Fibroblast of lung (primary cell): ENCODE measurements at places on chromosomes 4 and X. TPM values are rescaled to one million over a fixed set of nuclear protein-coding genes. Genes with fewer than 3 reads are reported as not detected.

Gene SYN1
- under 0.01 and 0.17 TPM in 2 replicates for total RNA-seq

Gene TXK
- 0.26 and 0.66 TPM in 2 replicates for total RNA-seq

Gene TDO2
- 1.5 and 14.4 TPM in 2 replicates for total RNA-seq

Gene CITED1
- 0.17 TPM in 1 of 2 replicates, not detected in the other for total RNA-seq

Gene HOPX
- total RNA-seq = 3.3 and 11.4 TPM in 2 replicates

Gene GC
- not detected in 2 replicates for total RNA-seq

Gene CLDN2
- total RNA-seq = not detected in 2 replicates

Gene FREM3
- total RNA-seq = not detected in 2 replicates

Gene SASH3
- not detected in 2 replicates for total RNA-seq

Gene RIPPLY1
- total RNA-seq = not detected in 2 replicates

Gene F8A1
- 2.3 and 4.8 TPM in 2 replicates for total RNA-seq

Gene ADGRA3
- total RNA-seq = 15.2 and 25.2 TPM in 2 replicates

Gene AFM
- total RNA-seq = not detected in 2 replicates

Gene DIPK2B
- total RNA-seq = not detected in 2 replicates

Gene SNCA
- 6.8 and 7.7 TPM in 2 replicates for total RNA-seq

Gene CXXC4
- total RNA-seq = under 0.01 TPM in 2 replicates

Gene MMRN1
- total RNA-seq = under 0.01 TPM in 2 replicates

Gene GAGE12J
- total RNA-seq = not detected in 2 replicates

Gene EXOC1L
- not detected in 2 replicates for total RNA-seq

Gene FGD1
- total RNA-seq = 3.3 and 4.5 TPM in 2 replicates

Gene PFKFB1
- under 0.01 TPM in 1 of 2 replicates, not detected in the other for total RNA-seq

Gene WDR19
- 34.8 and 37.0 TPM in 2 replicates for total RNA-seq

Gene ZFP92
- 0.17 and 0.26 TPM in 2 replicates for total RNA-seq

Gene NLGN3
- 0.51 and 0.83 TPM in 2 replicates for total RNA-seq
